ENCODE measurements at places on chromosomes 12 and 14.

- DNase-seq: no peak
These were observed 222.0 kb downstream of the TMEM132D start for GRCh38 chr12:129681830-129682229.

- no peak for DNase-seq
These were observed 34.2 kb upstream of the TMCC3 start for GRCh38 chr12:94684416-94685142.

DNA sequence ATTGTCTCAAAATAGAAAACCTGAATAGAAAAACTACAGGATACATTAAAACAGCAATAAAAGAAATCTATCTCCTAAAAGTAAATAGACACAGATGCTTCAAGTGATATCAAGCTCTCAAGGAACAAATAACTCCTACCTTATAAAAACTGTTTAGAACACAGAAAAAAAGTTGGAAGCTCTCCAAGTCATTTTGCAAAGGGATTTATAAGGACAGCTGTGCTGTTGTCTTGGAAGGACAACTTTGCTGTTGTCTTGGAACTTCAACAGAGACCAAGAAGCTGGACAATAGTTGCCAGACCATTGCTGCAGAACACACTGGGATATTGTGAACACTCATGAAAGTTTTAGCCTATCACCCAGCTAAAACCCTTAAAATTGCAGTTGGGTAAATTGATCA, 780.7 kb downstream of the FLRT2 start:
- DNase-seq: no peak

DNA sequence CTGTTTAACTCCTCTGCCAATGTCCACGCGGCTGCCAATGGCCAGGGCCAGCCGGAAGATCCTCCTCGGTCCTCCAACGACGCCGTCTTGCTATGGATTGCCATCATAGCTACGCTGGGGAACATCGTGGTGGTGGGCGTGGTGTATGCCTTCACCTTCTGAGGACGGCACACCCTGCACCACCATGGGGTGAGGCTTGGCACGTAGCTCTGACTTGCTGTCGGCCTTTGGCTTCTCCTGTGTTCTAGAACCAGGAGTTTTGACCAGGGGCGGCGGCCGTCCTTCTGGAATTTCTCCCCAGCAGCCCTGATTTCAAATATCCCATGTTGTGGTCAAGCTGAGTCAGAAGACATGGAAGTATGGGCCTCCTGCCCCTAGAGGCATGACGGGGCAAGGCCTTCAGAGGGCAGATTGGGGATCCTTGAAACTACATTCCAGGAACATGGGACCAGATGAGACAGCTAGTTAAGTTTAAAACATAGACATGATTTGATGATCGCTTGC, 47.5 kb downstream of the C14orf132 start:
- no peak for DNase-seq

- DNase-seq: no peak
These were observed 138.9 kb upstream of the HIF1A start for GRCh38 chr14:61556455-61556854.

DNA sequence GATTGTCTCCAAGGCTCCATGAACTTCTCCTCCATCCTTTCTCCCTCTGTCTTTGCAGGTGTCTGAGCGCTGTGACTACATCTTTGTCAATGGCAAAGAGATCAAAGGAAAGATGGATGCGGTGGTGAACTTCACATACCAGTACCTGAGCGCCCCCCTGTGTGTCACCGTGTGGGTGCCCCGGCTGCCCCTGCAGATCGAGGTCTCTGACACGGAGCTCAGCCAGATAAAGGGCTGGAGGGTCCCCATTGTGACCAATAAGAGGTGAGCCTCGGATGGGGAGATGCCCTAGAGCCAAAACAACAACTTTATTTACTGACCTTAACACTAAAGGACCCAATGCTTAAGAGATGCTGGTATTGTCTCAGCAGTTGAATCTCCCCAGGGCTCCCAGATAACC, 130.0 kb downstream of the SLC15A4 start:
- no peak for DNase-seq

DNA sequence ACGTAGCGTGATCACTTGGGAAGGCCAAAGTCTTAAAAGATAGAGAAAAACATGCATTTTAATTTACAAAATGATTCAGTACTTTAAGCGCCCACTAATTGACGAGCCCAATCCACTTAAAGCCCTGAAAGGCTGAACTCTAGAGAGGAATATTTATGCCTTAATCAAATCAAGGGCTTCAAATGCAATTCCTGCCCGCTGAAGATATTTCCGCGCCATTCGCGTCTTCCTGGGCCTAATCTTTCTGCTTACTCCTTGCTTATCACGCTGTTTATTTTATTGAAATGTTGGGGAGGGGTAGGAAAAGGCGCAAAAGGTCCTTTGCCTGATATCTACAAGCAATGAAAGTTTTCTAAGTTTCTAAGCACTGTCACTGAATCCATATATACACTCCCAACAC, 4.0 kb downstream of the TBX3 start:
- no peak for DNase-seq

GRCh38 chr14:92386637-92387036, 63.7 kb downstream of the SLC24A4 start:
- DNase-seq: no peak

- no peak for DNase-seq
These were observed 404.9 kb downstream of the FLRT2 start for GRCh38 chr14:85934886-85935254.

- no peak for DNase-seq
These were observed 95.0 kb downstream of the RFLNA start for GRCh38 chr12:124389725-124390441.
